Osteocyte (in vitro differentiated cells): ENCODE measurements at places on chromosomes 6 and 20. TPM values are rescaled to one million over a fixed set of nuclear protein-coding genes. Genes with fewer than 3 reads are reported as not detected.

DNA sequence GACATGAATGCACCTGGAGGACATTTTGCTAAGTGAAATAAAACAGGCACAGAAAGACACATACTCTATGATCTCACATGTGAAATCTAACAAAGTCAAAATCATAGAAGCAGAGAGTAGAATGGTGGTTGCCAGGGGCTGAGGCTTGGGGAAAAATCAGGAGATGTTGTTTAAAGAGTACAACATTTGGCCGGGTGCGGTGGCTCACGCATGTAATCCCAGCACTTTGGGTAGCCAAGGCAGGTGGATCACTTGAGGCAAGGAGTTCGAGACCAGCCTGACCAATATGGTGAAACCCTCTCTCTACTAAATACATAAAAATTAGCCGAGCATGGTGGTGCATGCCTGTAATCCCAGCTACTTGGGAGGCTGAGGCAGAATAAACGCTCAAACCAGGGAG is 26.0 kb upstream of the LOC128125822 start:
- no peaks in the 10 kb centered on the region for H3K36me3 ChIP-seq
- DNase-seq: no peak
- H3K4me1 ChIP-seq: peaks cover 12% of the 10 kb centered on the region
- H3K27me3 ChIP-seq: peaks cover 12% of the 10 kb centered on the region
- no peak overlapping the region for H3K4me3 ChIP-seq
- H3K27ac ChIP-seq: no peak overlapping the region

DNA sequence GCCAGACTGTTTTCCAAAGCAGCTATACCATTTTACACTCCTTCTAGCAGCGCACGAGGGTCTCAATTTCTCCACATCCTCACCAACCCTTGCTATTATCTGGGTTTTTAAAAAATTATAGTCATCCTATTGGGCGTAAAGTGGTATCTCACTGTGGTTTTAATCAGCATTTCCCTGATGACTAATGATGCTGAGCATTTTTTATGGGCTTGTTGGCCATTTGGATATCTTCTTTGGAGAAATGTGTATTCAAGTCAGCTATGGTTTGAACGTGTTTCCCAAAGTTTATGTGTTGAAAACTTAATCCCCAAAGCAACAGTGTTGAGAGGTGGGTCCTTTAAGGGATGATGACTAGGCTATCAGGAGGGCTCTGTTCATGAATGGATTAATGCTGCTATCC is 6.7 kb downstream of the MCUR1 start:
- no peak for DNase-seq
- H3K36me3 ChIP-seq: peaks cover 23% of the 10 kb centered on the region
- H3K4me3 ChIP-seq: no peak overlapping the region
- H3K27me3 ChIP-seq: no peaks in the 10 kb centered on the region

DNA sequence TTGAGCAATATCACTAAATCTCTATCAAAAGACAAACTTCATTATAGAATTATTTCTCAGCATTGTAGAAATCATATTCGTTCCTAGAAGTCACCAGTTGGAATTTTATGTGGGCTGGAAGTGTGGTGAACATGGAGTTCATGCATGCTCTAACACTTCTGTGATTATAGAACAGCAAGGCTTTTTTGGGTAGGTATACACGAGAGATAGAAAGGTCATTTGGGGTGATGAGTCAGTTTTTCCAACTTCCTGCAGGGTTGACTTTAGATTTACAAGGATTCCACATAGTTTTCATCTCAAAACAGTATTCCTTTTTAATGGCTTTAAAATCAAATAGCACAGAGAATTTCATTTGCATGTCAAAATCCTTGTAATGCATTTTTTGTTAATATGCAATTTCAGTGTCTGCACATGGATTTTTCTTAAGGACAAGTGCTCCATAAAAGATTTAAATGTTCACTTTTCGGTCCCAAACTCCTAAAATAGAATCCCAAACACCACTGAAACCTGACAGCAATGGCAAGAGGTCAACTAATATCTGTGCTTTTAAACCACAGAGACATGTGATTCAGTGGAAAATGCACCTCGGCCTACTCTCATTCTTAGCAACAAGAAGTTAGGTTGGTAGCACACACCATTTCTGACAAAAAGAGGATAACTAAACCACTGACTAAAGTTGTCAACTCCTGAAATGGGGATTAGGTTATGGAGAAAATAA is 211.0 kb downstream of the MOXD1 start:
- H3K4me1 ChIP-seq: peaks cover 44% of the 10 kb centered on the region
- DNase-seq: no peak
- H3K27me3 ChIP-seq: no peaks in the 10 kb centered on the region
- H3K27ac ChIP-seq: peak overlapping the region; percentile 75
- no peak overlapping the region for H3K4me3 ChIP-seq

Gene TUBB2B
- 61.7 and 67.2 TPM in 2 replicates for total RNA-seq

Gene CD83
- total RNA-seq: 1.4 and 1.6 TPM in 2 replicates
